ENCODE measurements at places on chromosomes 1 and 21. TPM values are rescaled to one million over a fixed set of nuclear protein-coding genes. Genes with fewer than 3 reads are reported as not detected.

GRCh38 chr1:23500466-23500865 is 16.5 kb upstream of the ASAP3 start:
- no peak overlapping the region for H3K27ac ChIP-seq
- H3K36me3 ChIP-seq, result peaks cover 3% of the 10 kb centered on the region
- no peaks in the 10 kb centered on the region for H3K27me3 ChIP-seq
- DNase-seq, result no peak
- H3K4me3 ChIP-seq, result no peak overlapping the region

DNA sequence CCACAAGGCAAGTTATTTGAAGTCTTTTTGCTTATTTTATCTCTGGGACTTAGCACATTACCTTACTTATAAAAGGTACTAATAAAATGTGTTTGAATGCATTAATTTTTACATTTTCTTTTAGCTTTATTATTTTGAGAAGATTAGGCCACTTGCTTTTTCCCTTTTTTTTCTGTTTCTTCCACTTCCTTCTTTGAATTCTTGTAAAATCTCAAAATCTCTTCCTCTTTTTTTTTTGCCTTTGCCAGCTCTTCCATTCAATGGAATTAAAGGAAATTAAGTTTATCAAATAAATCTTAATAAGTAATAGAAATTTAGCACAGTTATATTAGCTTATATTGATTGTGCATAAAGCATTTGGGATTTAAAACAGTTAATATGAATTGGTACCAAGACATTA is 260.9 kb downstream of the SRGAP2C start:
- DNase-seq, result no peak
- H3K27me3 ChIP-seq, result no peaks in the 10 kb centered on the region
- H3K27ac ChIP-seq, result no peak overlapping the region
- no peak overlapping the region for H3K4me3 ChIP-seq

Gene C1orf56
- 1.3 TPM for total RNA-seq

Gene CTXND2
- not detected for total RNA-seq

GRCh38 chr1:221459558-221459957 is 282.3 kb downstream of the DUSP10 start:
- no peaks in the 10 kb centered on the region for H3K36me3 ChIP-seq
- no peak for DNase-seq
- H3K4me1 ChIP-seq, result no peaks in the 10 kb centered on the region

Data from activated CD4-positive, alpha-beta T cell treated with anti-CD3 and anti-CD28 coated beads for 36 hours (primary cell).